CD4-positive, alpha-beta T cell (primary cell): ENCODE measurements at places on chromosomes 2 and 18. TPM values are rescaled to one million over a fixed set of nuclear protein-coding genes. Genes with fewer than 3 reads are reported as not detected.

DNA sequence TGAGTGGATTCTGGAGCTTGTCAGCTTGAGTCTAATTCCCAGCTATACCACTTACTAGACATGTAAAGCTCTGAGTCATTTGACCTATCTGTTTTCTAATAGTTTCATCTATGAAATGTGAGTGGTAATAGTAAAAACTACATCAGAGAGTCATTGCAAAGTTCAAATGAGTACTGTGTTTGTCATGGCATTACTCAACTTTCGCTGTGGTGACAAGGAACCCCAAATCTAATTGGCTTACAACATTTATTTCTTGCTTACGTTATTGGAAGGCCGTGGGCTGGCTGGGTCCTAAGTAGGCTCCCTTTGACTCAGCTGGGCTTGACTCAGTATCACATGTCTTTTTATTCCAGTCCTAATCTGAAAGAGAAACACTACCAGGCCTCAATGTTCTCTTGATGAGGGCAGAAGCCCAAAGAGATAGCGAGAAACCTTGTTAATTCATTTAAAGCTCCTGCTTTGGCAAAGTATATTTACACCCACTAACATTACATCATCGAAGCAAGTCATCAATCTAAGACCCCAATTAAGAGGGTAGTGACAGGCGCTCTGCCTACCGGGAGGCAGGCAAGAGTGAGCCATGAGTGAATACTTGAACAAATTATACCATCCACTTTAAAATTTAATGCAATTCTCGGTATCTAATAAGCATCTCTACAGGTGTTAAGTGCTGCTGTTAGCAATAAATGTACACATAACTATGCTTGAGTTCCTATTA, 431.8 kb upstream of the SPHKAP start:
- no peaks in the 10 kb centered on the region for H3K36me3 ChIP-seq
- no peak overlapping the region for H3K4me3 ChIP-seq
- no peaks in the 10 kb centered on the region for H3K27me3 ChIP-seq
- no peak for DNase-seq
- no peaks in the 10 kb centered on the region for H3K4me1 ChIP-seq

- no peak for DNase-seq
- no peak overlapping the region for H3K4me3 ChIP-seq
- H3K4me1 ChIP-seq: no peaks in the 10 kb centered on the region
These were observed 147.9 kb upstream of the DNMT3A start for GRCh38 chr2:25489631-25490030.

DNA sequence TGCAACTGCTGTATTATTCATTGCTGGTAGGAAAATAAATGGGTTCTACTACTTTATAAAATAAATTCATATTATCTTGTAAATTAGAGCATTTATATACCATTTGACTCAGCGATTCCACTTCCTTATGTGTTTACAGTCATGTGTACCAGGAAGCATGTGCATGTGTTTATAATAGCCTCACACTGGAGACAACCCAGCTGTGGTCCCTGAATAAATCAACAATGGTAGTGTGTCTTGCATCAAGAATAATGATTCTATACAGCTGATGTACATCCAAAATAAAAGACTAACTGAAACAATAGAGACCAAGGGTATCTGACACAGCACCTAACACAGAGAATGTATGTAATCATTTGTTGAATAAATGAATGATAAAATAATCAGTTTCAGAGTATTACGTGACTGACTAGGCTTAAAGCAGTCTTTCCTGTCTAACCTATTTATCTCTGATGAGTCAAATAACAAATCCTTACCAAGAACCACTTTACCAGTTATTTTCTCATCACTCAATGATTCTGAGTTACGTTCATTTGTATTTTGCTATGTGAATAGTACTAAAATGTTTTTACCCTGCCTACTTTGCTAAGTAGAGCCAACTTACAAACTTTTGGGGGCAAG, 216.8 kb downstream of the UBE2E3 start:
- H3K36me3 ChIP-seq: no peaks in the 10 kb centered on the region
- peaks cover 9% of the 10 kb centered on the region for H3K4me1 ChIP-seq
- H3K4me3 ChIP-seq: no peak overlapping the region
- no peaks in the 10 kb centered on the region for H3K27me3 ChIP-seq
- no peak for DNase-seq

DNA sequence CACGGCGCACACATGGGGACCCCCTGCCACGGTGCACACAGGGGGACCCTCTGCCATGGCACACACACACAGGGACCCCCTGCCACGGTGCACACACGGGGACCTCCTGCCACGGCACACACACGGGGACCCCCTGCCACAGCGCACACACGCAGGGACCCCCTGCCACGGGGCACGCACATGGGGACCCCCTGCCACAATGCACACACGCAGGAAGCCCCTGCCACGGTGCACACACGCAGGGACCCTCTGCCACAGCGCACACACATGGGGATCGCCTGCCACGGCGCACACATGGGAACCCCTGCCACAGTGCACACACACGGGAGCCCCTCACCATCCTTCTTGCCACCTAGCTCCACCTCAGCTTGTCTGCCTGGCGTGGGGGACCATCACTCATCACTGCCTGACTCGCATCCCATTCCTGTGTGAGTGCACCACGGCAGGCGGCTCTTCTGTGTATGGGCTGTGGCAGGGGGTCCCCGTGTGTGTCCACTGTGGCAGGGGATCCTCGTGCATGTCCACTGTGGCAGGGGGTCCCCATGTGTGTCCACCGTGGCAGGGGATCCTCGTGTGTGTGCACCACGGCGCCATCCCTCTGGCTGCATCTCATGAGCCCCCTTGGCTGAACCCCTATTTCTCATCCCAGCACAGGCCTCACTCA, 206.7 kb downstream of the EIPR1 start:
- no peak for DNase-seq
- no peaks in the 10 kb centered on the region for H3K4me1 ChIP-seq
- H3K36me3 ChIP-seq: peaks cover 6% of the 10 kb centered on the region
- H3K27me3 ChIP-seq: no peaks in the 10 kb centered on the region

DNA sequence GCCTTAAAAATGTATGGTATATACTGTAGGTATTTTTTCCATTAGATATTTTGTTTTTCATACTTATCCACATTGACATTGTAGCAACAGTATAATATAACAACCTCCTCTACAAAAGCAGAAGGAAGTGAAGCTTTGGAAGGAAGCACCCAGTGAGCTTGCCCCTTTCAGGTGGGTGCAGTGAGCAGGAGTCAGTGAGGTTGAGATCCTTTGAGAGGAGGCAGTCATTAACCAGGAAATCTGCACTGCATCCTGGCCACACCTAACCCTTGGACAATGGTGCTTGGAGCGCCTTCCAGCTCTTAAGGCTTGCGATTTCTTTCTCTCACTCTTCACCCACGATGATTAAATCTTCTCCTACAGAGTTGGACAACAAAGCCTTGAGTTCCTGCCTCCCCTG, 13.9 kb downstream of the IL37 start:
- no peaks in the 10 kb centered on the region for H3K27me3 ChIP-seq
- H3K4me1 ChIP-seq: no peaks in the 10 kb centered on the region
- no peaks in the 10 kb centered on the region for H3K36me3 ChIP-seq

- no peak overlapping the region for H3K27ac ChIP-seq
- H3K4me3 ChIP-seq: no peak overlapping the region
- H3K36me3 ChIP-seq: no peaks in the 10 kb centered on the region
- no peaks in the 10 kb centered on the region for H3K4me1 ChIP-seq
These were observed 99.0 kb upstream of the SMAD2 start for GRCh38 chr18:48029296-48029986.

GRCh38 chr18:34921226-34921625, 120.0 kb upstream of the MAPRE2 start:
- no peak overlapping the region for H3K27ac ChIP-seq
- DNase-seq: no peak
- no peaks in the 10 kb centered on the region for H3K4me1 ChIP-seq
- no peaks in the 10 kb centered on the region for H3K36me3 ChIP-seq

- no peak overlapping the region for H3K4me3 ChIP-seq
- DNase-seq: peak; percentile 38
- no peaks in the 10 kb centered on the region for H3K27me3 ChIP-seq
- H3K4me1 ChIP-seq: no peaks in the 10 kb centered on the region
These were observed 34.9 kb downstream of the SCN1A start for GRCh38 chr2:166092889-166093288.

GRCh38 chr2:8009010-8009597, 672.8 kb upstream of the ID2 start:
- H3K27ac ChIP-seq: no peak overlapping the region
- no peaks in the 10 kb centered on the region for H3K27me3 ChIP-seq
- H3K4me1 ChIP-seq: no peaks in the 10 kb centered on the region
- DNase-seq: peak; percentile 59
- no peak overlapping the region for H3K4me3 ChIP-seq

CMPK2 gene
- total RNA-seq: 6.5 TPM

DNA sequence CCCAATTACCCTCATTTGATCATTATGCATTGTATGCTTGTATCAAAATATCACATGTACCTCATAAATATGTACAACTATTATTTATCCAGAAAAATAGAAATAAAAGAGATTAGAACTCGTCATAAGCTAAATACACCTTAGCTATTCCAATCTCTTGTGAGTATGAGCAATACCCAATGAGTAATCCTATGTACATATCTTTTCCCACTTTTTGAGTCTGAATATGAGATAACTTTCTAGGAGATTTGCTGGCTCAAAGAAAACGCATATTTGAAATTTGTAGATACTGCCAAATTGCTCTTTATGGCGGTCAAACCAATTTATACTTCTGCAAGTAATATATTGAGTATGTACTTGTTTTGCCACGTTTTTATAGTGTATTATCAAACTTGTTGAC, 24.1 kb downstream of the PRKD3 start:
- no peak overlapping the region for H3K4me3 ChIP-seq
- H3K4me1 ChIP-seq: no peaks in the 10 kb centered on the region
- no peak overlapping the region for H3K27ac ChIP-seq
- no peaks in the 10 kb centered on the region for H3K36me3 ChIP-seq
- H3K27me3 ChIP-seq: no peaks in the 10 kb centered on the region
- no peak for DNase-seq

DNA sequence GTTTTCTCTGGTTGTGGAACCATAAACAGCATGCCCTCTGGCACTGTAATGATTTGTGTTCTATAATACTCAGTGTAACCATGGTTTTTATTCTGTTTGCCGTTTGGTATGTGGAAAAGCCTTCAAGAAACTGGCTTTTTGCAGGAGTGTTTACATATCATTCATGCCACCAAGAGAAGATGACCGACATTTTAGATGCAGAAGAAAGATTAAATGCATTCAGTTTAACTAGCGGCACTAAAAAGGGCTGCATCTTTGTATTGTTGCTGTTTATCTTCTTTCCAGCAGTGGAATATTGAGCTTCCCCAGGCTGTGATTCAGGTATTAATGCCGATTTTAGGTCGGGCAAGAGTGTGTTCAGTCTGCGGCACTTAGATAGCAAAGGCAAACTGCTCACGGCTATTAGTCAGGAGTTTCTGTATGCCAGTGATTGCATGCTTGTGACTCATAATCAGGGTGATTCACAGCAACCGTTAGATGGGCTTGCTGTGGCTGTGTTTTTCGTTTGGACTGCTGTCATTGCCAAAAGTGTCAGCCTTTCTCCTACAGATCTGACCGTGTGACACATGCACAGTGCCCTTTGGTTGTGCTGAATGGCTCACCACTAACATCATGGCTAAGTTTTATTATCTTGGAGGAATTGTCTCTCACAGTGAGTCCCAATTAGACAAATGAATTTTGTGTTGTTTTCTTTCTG, 479.7 kb downstream of the PARD3B start:
- H3K4me3 ChIP-seq: no peak overlapping the region
- H3K27me3 ChIP-seq: no peaks in the 10 kb centered on the region
- H3K27ac ChIP-seq: no peak overlapping the region
- no peak for DNase-seq
- H3K36me3 ChIP-seq: no peaks in the 10 kb centered on the region

DNA sequence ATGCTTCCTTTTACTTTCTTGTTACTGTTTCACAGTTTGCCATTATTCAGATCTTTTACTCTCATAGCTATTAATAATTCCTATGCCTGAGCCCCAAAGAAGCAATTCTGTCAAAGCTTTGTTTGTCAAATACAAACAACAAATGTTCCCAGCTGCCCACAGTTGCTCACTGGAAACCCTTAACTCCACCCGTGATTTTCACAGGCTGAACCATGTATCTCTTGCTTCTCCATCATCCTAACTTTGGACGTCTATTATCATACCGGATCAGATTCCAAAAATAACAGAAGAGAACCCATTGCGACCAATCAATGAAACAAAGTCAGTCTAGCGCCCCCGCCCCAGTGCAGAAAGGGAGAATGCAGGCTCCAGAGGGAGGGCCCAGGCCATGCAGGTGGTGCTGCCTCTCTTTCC, 24.2 kb downstream of the COLEC12 start:
- no peaks in the 10 kb centered on the region for H3K27me3 ChIP-seq
- H3K36me3 ChIP-seq: no peaks in the 10 kb centered on the region
- no peak overlapping the region for H3K4me3 ChIP-seq
- no peak for DNase-seq
- no peaks in the 10 kb centered on the region for H3K4me1 ChIP-seq

GRCh38 chr2:197216361-197216979, 94.1 kb downstream of the ANKRD44 start:
- H3K4me3 ChIP-seq: no peak overlapping the region
- H3K27me3 ChIP-seq: no peaks in the 10 kb centered on the region
- peaks cover 10% of the 10 kb centered on the region for H3K36me3 ChIP-seq
- peaks cover 57% of the 10 kb centered on the region for H3K4me1 ChIP-seq
- no peak for DNase-seq
- H3K27ac ChIP-seq: peak overlapping the region; percentile 62

- no peak overlapping the region for H3K27ac ChIP-seq
- H3K4me3 ChIP-seq: no peak overlapping the region
- H3K27me3 ChIP-seq: no peaks in the 10 kb centered on the region
- peak; percentile 54 for DNase-seq
- H3K4me1 ChIP-seq: peaks cover 18% of the 10 kb centered on the region
These were observed 173.6 kb downstream of the SMAD7 start for GRCh38 chr18:48777026-48777743.

DNA sequence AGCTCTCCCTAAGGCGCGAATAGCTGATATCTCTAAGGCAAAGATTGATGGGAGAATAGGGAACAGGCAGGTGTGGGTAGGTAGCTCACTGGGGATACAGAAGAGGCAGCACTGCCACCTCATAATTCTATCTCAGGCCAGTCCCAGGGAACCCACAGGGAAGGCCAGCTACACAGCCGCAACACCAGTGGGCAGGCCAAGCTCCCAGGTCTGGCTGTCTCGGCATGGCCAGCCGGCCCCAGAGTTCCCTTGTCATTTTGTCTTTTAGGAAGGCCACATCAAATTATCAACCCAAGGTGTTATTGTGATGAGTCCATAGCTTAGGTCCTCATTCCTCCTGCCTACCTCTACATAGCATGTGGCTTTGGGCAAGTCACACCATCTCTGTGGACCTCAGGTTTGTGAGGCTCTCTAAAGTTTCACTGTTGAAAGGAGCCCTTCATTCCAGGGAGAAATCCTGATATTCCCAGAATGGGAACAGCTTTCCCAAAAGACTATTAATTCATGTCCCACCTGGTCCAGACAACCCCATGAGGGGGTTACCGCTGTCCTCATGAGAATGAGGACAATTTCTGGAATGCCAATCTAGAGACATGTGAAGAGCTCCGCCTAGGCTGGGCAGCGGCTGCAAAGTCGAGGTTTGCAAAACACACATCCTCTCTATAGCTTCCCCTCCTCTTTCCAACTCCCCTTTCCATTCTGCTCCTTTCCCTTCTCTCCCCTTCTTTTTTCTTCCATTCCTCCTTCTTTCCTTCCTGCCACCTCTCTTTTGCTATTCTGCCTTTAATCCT, 287.1 kb upstream of the ID2 start:
- DNase-seq: no peak
- no peaks in the 10 kb centered on the region for H3K27me3 ChIP-seq
- no peak overlapping the region for H3K4me3 ChIP-seq
- peaks cover 6% of the 10 kb centered on the region for H3K36me3 ChIP-seq
- H3K27ac ChIP-seq: no peak overlapping the region
